ENCODE measurements at places on chromosomes 11 and 22.

GRCh38 chr11:73198677-73199076 lies 19.4 kb upstream of the P2RY2 start:
- H3K4me3 ChIP-seq: no peak overlapping the region
- H3K4me1 ChIP-seq: peaks cover 7% of the 10 kb centered on the region
- H3K36me3 ChIP-seq: no peaks in the 10 kb centered on the region
- no peaks in the 10 kb centered on the region for H3K27me3 ChIP-seq
- peak; percentile 22 for DNase-seq

GRCh38 chr22:29992341-29993275 lies 87.7 kb upstream of the HORMAD2 start:
- DNase-seq: no peak
- peaks cover 5% of the 10 kb centered on the region for H3K4me1 ChIP-seq
- H3K36me3 ChIP-seq: peaks cover 5% of the 10 kb centered on the region

DNA sequence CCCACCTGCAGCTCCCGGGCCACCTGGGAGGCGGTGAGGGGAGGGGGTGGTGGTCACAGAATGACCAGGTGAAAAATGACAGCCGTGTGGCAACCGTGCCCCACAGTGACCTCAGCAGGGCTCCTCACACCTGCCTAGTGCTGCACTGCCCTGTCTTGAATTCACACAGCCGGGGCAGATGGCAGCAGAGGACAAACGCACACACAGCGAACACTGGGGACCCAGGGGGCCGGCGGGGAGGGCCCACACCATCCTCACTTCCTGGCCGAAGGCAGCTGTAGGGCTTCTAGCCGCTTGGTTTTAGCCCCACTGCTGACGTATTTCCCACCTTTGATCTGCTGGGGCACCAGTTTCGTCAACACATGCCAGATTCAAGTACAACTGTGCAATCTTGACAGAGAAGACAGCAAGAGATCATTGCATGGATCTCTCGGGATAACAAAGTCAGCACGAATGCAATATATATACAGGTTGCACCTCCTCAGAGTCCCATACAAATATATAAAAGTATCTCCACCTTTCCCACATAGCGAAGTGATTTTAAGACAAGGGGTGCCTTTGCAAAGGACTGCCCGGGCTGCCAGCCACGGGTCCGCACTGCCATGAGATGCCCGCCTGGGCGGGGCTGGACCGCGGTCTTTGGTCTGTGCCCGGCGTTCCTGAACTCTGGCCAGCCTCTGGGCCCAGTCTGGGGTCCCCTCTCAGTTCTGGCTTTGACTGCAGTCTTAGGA lies 26.9 kb downstream of the TRMU start:
- no peak for DNase-seq
- peaks cover 78% of the 10 kb centered on the region for H3K36me3 ChIP-seq
- no peak overlapping the region for H3K27ac ChIP-seq
- no peak overlapping the region for H3K4me3 ChIP-seq

GRCh38 chr11:70153133-70153727 lies 49.9 kb upstream of the FADD start:
- peaks cover 43% of the 10 kb centered on the region for H3K27me3 ChIP-seq
- H3K36me3 ChIP-seq: no peaks in the 10 kb centered on the region
- H3K4me1 ChIP-seq: peaks cover 2% of the 10 kb centered on the region
- DNase-seq: no peak
- no peak overlapping the region for H3K4me3 ChIP-seq

GRCh38 chr11:64659417-64660144 lies 63.4 kb downstream of the NRXN2 start:
- H3K36me3 ChIP-seq: no peaks in the 10 kb centered on the region
- peaks cover 8% of the 10 kb centered on the region for H3K27me3 ChIP-seq
- peak; percentile 89 for DNase-seq
- peaks cover 13% of the 10 kb centered on the region for H3K4me1 ChIP-seq

DNA sequence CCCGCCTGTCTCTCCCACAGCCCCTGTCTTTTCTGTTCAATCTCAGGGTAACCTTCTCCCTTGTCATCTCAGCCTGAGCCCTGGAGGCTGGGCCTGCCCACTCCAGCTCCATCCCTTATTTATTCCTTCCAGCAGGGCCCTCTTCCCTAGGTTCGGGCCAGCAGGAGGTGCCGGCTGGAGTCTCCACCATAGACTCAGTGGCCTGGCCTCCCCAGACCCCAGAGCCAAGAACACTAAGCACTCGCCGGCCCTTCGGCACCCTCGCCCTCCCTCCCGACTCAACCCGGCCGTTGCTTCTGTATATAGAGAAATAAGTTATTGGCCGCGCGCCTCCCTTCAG lies 1.4 kb upstream of the RAB1B start:
- no peaks in the 10 kb centered on the region for H3K27me3 ChIP-seq
- no peak for DNase-seq
- H3K4me1 ChIP-seq: peaks cover 11% of the 10 kb centered on the region

DNA sequence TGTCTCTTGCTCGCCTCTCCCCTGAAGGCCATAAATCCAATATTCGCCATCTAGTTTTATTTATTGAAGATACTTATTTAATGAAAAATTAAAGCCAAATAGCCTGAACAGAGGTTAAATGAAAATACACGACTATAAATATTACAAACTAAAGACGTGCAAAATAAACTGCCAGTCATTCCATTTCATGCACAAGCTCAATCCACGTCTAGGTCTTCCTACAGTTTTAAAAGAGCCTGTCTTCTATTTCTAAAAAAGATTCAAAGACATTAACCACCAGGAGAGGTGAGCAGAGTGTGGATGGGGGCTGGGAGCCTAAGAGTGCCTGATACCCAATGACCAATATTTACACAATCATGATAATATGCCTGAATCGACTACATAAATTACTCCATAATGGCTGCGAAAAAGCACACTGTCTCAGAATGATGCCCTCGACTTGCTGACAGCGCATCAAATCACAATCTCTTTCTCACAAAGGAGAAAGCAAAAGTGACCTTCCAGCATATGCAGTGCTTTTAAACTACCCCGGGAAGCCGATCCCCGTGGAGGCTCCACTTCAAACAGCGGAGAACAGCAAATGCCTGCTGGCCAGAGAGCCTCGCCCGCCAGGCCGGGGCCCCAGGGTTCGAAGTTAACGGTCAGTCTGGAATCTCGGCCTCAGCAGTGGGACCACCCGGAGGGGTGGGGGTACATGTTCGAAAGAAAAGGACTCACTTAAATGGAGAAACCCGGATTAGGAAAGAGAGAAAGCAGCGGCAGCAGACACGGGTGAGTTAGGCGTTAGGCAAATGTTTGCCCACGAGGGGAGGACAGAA lies 1.7 kb downstream of the FCHSD2 start:
- H3K36me3 ChIP-seq: peaks cover 16% of the 10 kb centered on the region
- peaks cover 8% of the 10 kb centered on the region for H3K4me1 ChIP-seq
- H3K27me3 ChIP-seq: no peaks in the 10 kb centered on the region
- peak overlapping the region; percentile 93 for H3K4me3 ChIP-seq

- no peak overlapping the region for H3K4me3 ChIP-seq
- H3K4me1 ChIP-seq: peaks cover 4% of the 10 kb centered on the region
Observed at GRCh38 chr11:123451183-123451781, 21.2 kb downstream of the GRAMD1B start.

GRCh38 chr22:47154621-47155081 lies 392.2 kb downstream of the TBC1D22A start:
- peaks cover 9% of the 10 kb centered on the region for H3K36me3 ChIP-seq
- DNase-seq: no peak
- H3K27ac ChIP-seq: no peak overlapping the region

- H3K4me3 ChIP-seq: no peak overlapping the region
- H3K36me3 ChIP-seq: no peaks in the 10 kb centered on the region
- no peak overlapping the region for H3K27ac ChIP-seq
- no peak for DNase-seq
- H3K4me1 ChIP-seq: peaks cover 3% of the 10 kb centered on the region
- H3K27me3 ChIP-seq: no peaks in the 10 kb centered on the region
Observed at GRCh38 chr11:35003186-35003585, 86.8 kb downstream of the PDHX start.

DNA sequence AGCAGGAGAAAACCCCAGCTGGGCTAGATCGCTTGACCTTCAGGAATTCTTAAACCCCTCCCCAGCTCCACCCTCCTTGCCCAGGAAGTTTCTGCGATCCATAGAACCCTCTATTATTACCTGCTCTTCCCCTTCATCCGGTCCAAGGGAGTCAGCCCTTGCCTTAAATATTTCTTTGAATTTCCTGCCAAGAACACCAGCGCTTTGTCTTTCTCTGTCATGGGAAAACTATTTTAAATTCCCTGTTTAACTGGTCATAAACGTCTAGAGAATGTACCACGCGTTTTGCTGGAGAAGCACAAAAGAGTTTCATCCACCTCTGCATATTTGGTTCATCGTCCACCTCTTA lies 496 bp upstream of the TRAF6 start:
- H3K36me3 ChIP-seq: no peaks in the 10 kb centered on the region
- peaks cover 5% of the 10 kb centered on the region for H3K27me3 ChIP-seq
- no peak for DNase-seq
- peak overlapping the region; percentile 60 for H3K27ac ChIP-seq
- peak overlapping the region; percentile 91 for H3K4me3 ChIP-seq
- no peaks in the 10 kb centered on the region for H3K4me1 ChIP-seq

DNA sequence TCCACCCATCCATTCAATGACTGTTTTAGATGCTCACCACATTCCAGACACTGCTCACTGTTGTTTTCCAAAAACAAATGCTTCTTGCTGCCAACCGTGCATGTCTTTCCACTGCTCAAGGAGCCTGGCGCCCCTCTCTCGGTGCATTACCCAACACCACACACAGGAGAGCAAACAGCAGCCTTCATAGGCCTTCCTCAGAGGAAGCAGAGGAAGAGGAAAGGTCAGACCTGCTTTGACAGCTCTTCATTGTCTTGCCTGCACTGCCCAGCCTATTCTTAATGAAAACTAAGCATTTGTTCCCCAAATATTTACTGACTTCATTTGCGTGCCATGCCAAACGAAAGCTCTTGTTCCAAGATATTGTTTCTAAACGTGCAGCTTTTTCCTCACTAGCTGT lies 1129.2 kb downstream of the TBC1D22A start:
- no peak for DNase-seq
- H3K27me3 ChIP-seq: no peaks in the 10 kb centered on the region
- H3K4me3 ChIP-seq: no peak overlapping the region
- H3K27ac ChIP-seq: no peak overlapping the region
- no peaks in the 10 kb centered on the region for H3K4me1 ChIP-seq
- H3K36me3 ChIP-seq: no peaks in the 10 kb centered on the region

DNA sequence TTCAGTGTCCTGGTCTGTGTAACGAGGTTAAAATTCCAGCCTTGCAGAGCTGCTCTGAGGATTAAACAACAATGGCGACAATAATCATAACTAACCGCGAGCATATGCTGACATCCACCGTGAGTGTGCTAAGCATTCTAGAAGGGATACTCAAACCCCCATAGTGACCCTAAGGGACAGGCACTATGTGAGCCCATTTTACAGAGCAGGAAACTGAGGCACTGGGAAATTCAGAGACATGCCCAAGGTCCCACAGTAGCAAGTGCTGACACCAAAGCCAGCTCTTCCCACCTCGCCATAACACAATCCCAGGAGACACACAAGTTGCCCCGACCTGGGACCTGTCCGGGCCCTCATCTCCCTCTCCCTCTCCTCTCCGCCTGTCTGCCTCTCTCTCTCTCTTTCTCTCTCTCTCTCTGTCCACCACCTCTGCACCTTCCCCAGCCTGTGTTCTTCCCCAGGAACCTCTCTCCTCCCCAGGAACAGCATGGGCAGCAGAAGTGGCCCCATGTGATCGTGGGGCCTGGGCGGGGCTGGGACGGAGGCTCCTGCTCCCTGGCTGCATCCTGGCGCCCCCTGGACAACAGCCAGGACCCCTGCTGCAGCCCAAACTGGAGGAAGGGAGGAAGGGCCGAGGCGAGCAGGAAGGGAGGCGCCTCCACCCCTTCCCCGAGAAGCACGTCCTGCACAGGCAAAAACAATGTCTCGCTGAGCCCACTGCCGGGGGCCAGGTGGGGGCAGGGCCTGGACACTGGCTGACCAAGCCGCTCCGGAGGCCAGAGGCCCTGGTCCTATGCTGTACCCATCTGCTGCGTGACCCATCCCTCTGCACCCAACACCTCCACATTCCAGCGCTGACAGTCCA lies 14.8 kb upstream of the MFNG start:
- no peak for DNase-seq
- H3K27me3 ChIP-seq: no peaks in the 10 kb centered on the region
- H3K36me3 ChIP-seq: peaks cover 70% of the 10 kb centered on the region
- H3K4me3 ChIP-seq: no peak overlapping the region
- peaks cover 70% of the 10 kb centered on the region for H3K4me1 ChIP-seq
- peak overlapping the region; percentile 97 for H3K27ac ChIP-seq

- H3K27me3 ChIP-seq: no peaks in the 10 kb centered on the region
- H3K4me3 ChIP-seq: no peak overlapping the region
- no peak overlapping the region for H3K27ac ChIP-seq
- no peaks in the 10 kb centered on the region for H3K36me3 ChIP-seq
- DNase-seq: peak; percentile 25
- no peaks in the 10 kb centered on the region for H3K4me1 ChIP-seq
Observed at GRCh38 chr11:96708219-96708878, 318.5 kb downstream of the JRKL start.

DNA sequence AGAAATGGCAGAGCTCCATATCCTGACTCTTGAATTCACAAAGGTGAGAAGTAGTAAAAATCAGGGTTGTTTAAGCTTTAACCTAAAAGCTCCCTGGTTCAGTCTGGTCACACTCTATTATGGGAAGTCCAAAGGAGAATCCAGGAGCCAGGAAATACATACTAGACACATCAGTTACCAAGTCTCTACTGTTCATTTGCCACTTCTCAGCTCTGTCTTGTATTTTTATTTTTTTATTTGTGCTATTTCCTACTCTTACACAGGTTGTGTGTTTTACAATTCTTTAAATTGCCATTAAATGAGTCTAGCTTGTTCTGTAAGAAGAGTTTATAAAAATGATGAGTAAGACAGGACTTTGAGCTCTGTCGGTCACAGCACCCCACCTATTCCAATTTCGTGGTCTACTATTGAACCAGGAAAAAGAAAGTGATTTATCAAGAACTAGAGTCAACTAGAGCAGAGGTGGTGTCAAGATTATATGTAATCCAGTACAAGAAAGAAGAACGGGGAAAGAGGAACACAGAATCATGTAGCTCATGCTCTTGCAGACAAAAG lies 9.7 kb downstream of the MS4A12 start:
- no peak for DNase-seq
- peaks cover 5% of the 10 kb centered on the region for H3K4me1 ChIP-seq
- H3K27ac ChIP-seq: no peak overlapping the region
- no peaks in the 10 kb centered on the region for H3K36me3 ChIP-seq

DNA sequence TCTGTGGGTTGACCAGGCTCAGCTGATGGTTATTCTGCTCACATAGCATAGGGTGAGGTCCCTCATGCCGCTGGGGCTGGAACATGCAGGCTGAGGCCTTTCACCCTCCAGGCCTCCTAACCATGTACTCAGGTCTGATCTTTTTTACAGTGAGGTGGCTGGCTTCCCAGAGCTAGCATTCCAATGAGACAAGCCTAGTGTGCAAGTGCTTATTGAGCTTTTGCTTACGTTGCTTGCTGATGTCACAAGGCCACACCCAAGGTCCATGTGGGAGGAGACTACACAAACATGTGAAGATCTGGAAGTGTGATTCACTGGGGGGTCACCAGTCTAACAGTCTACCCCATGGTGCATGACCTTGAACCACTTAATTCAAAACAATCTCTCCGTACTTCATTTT lies 33.9 kb downstream of the ISX start:
- H3K4me3 ChIP-seq: no peak overlapping the region
- no peaks in the 10 kb centered on the region for H3K36me3 ChIP-seq
- DNase-seq: no peak
- H3K4me1 ChIP-seq: no peaks in the 10 kb centered on the region
- H3K27ac ChIP-seq: no peak overlapping the region
